ENCODE measurements at places on chromosomes 16 and 17. TPM values are rescaled to one million over a fixed set of nuclear protein-coding genes. Genes with fewer than 3 reads are reported as not detected.

DNA sequence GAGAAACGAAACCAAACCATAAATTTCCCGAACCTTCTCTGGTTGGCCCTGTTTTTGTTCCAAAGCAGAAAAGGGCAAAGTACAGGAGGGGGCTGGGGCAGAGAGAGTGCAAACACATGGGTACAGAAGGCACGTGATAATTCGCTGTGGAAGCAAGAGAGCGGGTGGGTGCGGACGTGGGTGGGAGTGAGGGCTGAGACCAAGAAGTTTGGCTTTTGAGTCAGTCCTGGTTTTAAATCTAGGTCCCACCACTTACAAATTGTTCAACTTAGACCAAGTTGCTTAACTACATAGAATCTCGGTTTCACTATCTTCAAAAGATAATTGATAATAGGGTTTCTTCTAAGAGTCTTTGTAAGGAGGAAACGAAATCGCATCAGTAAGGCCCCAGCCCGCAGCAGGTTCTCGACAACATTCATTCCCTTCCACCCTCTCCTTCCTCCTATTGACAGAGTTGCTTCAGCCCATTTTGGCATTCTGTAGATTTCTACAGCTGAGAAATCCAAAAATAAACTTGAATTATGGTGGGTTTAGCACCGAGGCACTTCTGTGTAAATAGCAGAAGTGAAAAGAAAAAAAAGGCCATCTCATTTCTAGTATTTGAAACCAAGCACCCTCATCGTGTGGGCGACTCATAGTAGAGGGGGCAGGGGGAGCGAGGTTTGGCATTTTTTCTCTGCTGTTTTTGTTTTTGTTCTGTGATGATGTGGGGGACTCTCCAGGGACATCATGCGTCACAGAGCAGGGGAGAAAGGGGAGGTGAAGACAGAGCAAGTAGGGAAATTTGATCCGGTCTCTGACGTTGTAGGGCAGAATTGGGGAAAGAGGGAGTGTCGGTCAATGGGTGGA is 33.6 kb upstream of the CCR7 start:
- no peak for DNase-seq

- DNase-seq: peak; percentile 78
Measured at GRCh38 chr16:9159839-9160550, 68.6 kb downstream of the HAPSTR1 start.

DNA sequence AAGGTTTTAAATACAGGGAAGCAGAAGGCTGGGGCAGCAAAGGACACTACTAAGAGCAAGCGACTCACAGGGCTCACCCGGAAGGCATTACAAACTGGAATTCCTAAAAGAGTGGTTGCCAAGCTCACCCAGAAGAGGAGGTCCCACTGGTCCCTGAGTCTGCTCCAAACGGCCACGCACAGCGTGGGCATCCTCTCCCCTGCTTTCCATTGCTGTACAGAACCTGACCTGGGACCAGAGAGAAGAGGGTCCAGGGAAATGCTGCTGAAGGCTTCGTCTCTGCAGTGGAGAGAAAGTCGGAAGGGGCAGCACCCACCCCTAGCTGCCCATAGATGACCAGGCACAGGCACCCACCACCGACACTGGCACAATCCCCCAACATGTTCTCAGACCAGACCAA is 67.2 kb downstream of the ADCY9 start:
- DNase-seq: no peak

- DNase-seq: no peak
Measured at GRCh38 chr17:32763855-32764439, 113.0 kb downstream of the MYO1D start.

DNA sequence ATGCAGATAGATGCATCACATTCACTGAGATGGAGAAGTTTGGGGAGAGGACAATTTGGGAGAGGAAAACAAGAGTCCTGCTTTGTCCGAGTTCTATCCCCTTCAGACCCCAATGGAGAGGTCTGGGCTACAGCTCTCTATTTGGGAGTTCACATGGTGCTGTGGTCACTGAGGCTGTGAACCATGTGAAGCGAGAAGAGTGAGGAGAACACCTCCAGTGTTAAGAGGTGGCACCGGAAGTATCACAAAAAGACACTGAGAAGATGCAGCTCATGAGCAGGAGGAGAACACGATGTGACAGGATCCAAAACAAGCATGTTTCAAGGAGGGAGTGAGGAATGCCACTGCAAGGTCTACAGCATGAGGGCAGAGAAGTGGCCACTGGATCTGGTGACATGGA is 39.7 kb downstream of the PIK3R5 start:
- no peak for DNase-seq

DNA sequence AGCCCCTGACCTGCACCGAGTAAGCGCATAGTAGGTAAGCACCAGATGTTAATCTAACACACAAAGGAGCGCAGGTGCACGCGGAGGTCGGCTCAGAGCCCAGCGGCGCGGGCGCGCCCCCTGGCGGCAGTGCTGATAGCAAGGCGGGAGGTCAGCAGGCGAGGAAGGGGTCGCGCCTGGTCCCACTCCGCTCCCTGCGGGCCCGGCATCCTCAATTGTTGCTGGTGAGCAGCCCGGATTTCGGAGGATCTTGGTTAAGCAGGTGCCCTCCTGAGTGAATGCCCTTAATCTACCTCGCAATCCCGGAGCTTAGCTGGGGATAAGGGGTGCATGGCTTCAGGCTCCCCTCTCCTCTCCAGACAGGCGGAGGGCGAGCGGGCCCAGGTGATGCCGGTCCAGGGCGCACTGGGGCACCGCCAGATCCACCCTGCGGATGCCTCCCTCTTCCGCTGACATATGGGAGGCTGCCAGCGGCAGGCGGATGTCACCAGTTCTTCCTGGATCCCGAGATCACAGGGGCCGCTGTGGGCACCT is 4.0 kb upstream of the WNT3 start:
- DNase-seq: no peak

GRCh38 chr17:74671031-74671771 is 41.5 kb downstream of the CD300LF start:
- DNase-seq: peak; percentile 94

The NAGLU gene
- 24.2 TPM for total RNA-seq

- DNase-seq: no peak
Measured at GRCh38 chr17:82645516-82645915, 2.7 kb downstream of the WDR45B start.

DNA sequence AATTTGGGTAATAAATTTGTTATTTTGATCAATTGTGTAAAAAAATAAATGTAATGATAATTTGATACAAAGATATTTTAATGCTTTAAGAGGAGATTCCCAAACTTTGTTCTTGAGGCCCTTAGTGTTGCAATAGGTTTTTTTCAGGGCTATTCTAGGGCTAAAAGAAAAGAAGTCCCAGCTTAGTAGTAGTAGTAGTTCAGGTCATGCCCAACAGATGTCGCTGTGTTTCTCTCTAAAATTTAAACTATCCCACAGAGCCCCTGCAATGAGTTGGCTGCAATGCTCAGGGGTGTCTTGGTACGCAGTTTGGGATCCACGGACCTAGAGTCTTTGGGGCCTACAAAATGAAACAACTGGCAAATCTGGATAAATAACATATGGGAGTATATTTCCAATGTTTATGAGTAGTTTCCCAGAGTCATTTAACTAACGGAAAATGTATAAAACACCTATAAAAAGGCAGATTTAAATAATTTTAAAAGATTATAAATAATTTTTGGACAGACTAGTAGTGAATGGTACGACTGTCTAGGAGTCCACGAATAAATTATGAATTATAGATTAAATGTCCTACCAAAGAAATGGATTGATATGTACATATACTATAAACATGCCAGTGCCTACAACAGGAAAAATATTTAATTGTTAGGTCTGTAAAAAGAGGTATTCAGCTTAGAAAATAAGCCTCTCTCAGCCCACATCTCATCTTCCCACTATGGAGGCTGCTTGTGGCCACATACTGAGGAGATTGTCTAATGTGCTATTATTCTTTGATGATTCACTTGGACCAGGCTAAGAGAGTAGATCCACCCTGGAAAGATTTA is 228.5 kb upstream of the PMFBP1 start:
- peak; percentile 59 for DNase-seq

DNA sequence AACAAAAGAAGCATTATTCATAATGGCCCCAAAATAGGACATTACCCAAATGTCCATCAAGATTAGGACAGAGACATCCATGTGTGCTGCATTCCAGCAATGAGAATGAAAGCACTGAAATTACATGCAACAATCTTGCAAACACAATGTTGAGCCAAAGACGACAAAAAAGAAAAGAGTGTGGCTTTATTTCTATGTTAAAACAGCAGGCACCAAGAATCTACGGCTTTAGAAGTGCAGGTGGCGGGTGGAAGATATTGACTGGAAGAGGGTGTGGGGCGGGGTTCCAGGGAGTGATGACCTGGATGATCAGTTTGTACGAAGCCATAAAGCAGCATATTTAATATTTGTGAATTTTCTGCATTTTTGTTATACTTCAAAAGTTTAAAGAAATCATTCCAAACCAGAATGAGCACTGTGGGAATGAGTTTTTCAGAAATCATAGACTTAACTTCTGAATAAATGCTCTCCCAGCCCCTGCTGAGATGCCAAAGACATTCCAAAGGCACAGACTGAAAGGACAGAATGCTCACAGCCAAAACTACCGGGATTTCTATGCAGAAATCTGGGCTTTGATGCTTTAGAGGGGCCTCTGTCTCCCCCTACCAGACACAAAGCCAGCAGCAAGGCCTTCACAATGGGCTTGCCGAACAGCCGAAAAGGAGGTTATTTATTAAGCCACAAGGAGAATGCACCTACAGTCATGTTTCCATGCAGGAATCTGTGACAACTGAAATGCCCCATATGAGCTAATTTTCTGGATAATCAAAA is 361.6 kb downstream of the GRIN2A start:
- DNase-seq: peak; percentile 31

The ASPA gene
- total RNA-seq: not detected

The KRT39 gene
- 0.15 TPM for total RNA-seq

- peak; percentile 25 for DNase-seq
Measured at GRCh38 chr16:83356266-83356665, 451.5 kb upstream of the HSBP1 start.

DNA sequence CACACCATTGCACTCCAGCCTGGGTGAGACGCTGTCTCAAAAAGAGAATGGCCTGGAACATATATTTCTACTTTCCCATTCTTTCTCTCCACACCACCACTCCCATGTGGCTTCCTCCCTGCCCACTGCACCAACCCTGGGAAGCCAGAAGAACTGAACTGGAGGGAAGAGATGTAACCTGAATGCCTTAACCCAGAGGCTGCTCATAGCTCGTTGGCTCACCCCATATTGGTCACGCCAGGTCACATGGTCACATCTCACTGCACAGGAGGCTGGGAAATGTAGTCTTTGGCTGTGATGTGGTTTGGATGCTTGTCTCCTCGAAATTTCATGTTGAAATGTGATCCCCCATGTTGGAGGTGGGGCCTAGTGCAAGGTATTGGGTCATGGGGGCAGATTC is 5.9 kb upstream of the DNAH17 start:
- DNase-seq: no peak

GRCh38 chr17:81116704-81117103 is 48.6 kb upstream of the PVALEF start:
- DNase-seq: no peak

- DNase-seq: no peak
Measured at GRCh38 chr17:16987830-16988601, 16.1 kb upstream of the TNFRSF13B start.

- DNase-seq: no peak
Measured at GRCh38 chr17:8664456-8665126, 34.1 kb upstream of the MYH10 start.

The PPY gene
- not detected for total RNA-seq

DNA sequence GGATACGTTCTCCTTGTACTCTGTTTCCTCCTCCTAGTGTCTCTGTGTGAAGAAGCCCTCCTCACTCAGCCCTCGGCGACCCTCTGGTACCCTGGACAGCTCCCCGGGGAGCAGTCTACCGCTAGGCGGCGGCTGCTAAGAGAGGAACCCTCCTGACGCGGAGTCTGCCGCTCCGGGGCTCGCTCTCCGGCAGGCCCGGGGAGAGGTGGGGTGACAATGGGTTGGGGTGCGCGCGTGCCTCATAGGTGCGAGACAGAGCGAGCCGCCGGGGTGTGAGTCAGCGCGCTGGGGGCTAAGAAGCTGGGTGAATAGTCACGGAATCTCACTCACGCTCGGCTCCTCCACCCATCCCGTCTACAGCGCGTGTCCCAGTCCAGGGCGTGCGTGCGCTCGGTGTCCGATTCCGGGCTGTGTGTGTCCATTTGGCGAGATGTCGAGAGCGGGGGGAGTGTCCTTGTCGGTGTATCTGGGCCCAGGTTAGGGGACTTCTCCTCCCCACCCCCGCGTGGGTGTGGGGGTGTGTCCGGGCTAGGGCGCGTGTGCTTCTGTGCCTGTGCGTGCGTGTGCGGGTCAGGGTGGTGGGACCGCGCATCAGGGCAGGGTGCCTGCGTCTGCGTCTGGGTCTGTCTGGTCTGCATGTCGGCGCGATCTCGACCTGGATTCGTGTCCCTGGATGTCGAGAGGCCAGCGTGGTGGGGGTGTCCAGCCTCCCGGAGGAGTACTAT is 577 bp upstream of the HS3ST2 start:
- DNase-seq: peak; percentile 92

The ACE gene
- total RNA-seq: 44.8 TPM

- DNase-seq: no peak
Measured at GRCh38 chr17:57142925-57143324, 57.9 kb downstream of the AKAP1 start.

DNA sequence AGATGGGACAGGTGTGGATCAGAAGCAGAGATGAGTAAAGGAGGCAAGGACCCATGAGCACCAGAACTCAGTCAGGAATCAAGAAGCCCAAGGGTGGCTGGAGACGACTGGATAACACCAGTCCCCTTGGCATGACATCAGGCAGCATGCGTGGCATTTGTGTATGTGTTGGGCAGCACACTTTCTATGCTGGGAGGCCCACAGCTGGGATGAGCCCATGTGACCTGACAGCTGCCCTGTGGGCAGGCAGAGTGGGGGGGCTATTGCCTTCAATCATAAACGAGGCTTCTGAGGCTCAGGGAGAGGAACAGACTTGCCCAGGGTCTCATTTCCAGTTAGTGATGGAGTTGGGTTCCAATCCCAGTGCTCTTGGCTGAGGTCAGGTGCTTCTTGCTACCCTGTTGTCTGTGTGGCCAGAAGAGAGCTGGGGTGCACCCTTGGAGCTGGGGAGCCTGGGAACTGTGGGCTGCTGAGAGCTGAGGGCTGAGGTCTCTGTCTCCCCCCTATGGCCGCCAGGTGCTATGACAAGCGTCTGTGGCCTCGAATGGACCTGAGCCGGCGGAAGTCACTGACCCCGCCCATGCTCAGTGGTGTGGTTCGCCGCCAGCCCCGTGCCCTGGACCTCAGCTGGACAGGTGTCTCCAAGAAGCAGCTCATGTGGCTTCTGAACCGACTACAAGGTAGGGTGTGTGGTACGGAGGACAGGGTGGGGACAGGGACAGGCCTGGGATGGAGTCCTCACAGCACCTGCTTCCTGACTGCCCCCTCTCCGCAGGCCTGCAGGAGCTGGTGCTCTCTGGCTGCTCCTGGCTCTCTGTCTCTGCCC is 7.1 kb upstream of the ORAI3 start:
- DNase-seq: peak; percentile 73

DNA sequence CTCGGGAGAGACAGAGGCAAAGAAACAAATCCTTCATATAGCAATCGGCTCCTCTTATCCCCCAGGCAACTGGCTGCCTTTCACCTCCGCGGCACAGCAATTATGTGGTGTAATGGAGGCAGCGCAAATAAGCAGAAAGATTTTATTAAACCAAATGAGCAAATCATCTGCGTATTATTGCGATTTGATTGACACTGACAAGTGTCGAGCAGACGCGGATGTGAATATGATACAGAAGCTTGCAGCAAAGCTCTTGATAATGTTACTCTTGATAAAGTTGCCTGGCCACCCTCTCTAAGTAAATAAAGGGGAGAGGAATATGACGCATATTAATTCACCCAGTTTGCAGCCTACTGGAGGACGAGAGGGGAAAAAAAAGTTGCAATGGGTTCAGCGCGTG is 26.5 kb upstream of the AKTIP start:
- DNase-seq: no peak

The RHBDL1 gene
- total RNA-seq: 1.6 TPM

- DNase-seq: no peak
Measured at GRCh38 chr16:66862023-66862520, 17.9 kb downstream of the CA7 start.

The PLD2 gene
- total RNA-seq: 86.5 TPM
